ENCODE measurements at places on chromosomes 2 and 18.

- DNase-seq = no peak
Observed at GRCh38 chr18:59448546-59448945, 89.5 kb upstream of the LMAN1 start.

DNA sequence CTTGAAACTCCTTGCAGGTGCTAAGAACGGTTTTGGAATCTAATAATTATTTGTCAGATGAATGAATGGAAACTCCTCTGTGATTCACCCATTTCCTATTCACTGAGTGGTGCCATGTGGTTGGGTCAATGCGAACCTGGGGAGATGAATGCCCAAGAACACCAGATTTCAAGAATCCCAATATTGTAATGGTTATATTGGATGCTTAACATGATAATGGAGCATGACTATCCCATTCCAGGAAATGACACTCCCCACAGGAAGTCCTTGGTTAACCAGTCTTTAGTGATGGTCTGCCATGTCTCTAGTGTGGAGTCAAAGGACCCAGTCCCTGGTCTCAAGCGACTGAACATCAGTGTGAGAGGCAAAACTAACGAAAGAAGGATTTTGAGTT lies 67.9 kb upstream of the ST3GAL5 start:
- no peak for DNase-seq

DNA sequence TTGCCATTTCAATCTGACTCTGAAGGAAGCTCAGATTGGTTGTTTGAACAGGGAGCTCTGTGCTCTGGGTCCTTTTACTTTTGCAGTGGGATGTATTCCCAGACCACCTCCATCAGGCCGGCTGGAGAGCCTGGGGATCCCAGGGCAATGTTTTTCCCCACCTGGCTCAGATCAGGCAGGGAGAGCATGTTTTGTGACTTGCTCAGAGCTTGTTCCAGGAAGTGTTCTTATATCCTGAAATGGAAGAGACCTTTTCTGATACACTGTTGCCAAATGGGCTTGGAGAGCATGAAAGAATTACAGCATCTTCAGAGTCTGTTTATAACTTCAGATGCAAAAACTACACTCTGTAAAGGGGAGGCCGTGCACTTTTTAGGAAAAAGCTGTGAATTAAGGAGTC lies 56.0 kb downstream of the LIPG start:
- no peak for DNase-seq

DNA sequence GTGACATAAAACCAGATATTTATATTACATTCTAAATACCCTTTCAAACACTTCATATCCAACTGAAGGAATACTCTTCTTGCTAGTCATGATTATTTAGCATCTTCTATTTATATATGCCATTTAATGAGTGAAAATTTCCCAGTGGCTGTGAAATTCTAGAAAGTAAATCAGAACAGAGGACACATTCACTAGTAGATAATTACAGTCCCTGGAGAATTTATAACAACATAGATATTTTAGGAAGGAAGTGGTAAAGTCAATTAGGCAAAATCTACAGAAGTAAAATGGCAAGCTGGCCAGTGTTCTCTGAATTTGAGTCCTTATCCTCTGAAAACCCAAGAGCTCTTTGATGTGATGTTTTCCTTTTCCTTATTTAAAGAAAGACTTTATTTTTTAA lies 121.8 kb downstream of the PMAIP1 start:
- DNase-seq = no peak

- DNase-seq = no peak
Observed at GRCh38 chr2:198408171-198408570, 603.8 kb downstream of the PLCL1 start.

DNA sequence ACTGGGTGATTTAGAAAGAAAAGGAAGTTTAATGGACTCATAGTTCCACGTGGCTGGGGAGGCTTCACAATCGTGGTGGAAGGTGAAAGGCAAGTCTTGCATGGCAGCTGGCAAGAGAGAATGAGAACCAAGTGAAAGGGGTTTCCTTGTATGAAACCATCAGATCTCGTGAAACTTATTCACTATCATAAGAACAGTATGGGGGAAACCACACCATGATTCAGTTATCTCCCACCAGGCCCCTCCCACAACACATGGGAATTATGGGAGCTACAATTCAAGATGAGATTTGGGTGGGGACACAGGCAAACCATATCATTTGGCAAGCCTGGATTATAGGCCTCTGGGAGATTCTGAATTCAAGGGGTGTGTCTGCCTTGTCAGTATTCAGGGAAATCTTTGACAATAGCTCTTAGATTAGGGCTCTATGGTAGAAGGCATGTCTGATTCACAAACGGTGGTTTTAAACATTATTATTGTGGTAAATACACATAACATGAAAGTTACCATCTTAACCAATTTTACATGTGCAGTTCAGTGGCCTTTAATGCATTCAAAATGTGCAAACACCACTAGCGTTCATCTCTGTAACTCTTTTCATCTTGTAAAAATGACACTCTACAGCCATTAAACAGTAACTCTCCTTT lies 15.3 kb upstream of the PLB1 start:
- no peak for DNase-seq

DNA sequence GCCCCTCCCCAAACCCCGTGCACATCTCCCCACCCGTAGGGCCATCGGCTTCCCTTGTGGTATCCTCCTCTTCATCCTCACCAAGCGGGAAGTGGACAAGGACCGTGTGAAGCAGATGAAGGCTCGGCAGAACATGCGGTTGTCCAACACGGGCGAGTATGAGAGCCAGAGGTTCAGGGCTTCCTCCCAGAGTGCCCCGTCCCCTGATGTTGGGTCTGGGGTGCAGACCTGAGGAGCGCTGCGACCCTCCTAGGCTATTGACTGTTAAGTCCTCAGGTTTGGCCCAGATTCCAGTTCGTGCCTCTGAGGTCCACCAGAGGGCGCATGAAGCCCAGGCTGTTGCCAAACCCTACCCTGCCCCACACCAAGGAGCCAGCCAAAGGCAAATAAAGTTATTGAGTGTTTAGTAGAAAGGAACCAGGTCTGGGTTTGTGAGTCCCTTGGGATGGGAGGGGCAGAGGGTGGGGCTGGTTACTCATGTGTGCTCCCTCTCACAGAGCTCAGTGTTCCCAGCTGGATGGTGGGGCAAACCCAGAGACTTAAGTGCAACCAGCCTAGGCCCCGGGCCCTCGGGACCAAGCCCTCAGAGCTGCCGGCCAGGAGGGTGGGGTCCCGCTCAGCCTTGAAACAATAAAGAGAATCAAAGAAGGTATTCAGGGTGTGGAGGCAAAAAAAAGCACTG lies 2.4 kb downstream of the PNKD start:
- DNase-seq = peak; percentile 53

DNA sequence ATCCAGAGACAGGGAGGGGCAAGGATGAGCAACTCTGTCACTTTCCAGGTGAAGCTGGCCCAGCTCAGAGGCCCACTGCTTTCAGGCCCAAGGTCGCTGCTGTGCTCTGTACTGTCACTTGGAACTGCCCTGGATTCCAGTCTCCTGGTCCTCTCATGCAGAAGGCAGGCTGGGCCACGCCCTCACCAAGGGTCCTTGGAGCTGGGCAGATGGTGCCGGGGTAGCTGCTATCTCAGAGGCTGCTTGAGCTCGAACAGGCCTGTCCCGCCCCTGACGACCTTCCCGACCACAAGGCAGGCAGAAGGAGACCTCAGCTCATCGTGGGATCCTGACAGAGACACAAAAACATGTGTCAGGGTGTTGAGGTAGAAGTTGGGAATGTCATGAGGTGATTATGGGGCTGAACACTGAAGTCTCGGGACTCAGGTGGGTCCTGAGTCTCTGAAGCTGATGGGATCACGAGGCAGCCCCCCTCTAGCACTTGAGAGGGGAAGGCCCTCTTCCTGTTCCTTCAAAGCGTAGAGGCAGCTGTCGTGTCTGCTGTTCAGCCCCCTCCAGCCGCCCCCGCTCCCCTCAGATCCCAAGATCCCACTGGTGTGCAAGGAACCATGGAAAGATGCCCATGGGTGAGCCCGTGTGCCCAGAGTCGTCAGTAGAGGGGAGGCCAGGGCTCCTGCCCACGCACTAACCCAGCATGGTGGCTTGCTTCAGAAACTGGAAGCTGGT lies 78.3 kb downstream of the POLR1A start:
- no peak for DNase-seq

- no peak for DNase-seq
Observed at GRCh38 chr18:62457877-62458276, 64.9 kb upstream of the ZCCHC2 start.

- no peak for DNase-seq
Observed at GRCh38 chr2:178392215-178392614, 58.8 kb downstream of the PRKRA start.

DNA sequence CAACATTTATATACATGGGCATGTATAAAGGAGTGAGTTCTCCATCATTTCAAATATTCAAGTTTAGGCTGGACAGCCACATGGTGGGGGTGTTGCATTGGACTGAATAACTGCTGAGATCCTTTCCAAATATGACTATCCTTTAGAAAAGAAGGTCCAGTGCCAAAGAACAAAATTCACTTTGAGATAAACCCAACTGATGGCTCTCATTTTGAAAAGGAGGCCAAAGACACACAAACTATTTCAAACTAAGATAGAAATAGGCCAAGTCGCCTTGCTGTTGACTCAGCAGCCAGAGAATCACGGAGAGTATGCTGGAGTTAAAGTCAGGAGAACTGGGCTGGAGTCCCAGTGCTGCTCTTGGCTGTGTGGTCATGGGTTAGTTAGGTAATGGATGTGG lies 204.5 kb upstream of the LRATD1 start:
- no peak for DNase-seq

- DNase-seq = peak; percentile 4
Observed at GRCh38 chr2:182763311-182763912, 47.4 kb downstream of the DNAJC10 start.

Data from NCI-H1694 treated with DMSO at 0.1 percent for 48 hours (cell line).